ENCODE measurements at places on chromosomes 5 and 9.

DNA sequence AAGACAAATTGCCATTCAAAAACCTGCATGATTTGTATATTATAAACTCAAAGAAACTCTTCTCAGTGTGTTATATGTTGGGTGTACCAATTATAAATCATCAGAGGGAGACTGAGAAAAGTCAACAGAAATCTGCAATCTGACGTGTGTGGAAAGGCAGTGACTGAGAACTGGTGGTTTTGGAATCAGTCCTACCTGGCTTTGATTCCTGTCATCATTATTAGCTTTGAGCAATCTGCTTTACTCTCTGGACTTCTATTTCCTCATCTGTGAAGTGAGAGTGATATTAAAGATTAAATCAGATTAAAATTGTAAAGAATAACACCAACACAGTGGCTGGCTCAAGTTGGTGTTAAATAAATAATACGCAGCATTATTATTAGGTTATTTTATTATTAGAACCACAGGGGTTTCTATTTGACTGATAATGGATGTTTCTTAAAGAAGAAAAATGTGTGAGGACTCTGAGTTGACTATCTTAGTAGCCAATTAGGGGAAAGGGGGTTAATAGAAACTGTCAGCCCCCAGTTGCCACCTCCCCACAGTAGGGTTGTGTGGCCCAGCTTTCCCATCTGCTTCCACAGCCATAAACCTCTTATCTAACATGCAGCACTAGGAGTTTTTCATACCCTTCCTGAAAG is 59.6 kb downstream of the SNCAIP start:
- DNase-seq = no peak

- no peak for DNase-seq
Measured at GRCh38 chr9:81031422-81032029, 657.8 kb downstream of the TLE1 start.

- DNase-seq = peak; percentile 69
Measured at GRCh38 chr9:127608104-127608966, 3.7 kb upstream of the STXBP1 start.

DNA sequence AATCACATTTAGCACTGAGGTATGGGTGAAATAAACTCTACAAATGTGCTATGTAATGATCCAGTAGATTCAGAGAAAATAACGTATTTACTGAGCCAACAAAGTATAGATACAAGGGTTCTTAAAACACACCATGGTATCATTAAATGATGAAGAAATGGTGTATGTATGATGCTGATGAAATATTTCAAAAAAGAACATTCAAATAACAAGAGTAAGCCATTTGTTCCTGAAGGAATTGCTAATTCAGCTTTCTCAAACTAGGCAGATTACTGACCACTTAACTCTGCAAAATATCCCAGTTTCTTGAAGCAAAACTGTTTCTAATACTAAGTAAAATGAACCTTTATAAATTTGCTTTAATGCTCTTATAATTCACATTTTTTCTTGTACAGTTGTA is 97.6 kb upstream of the IFNE start:
- DNase-seq = no peak

GRCh38 chr5:116576053-116576713 is 1.6 kb upstream of the SEMA6A start:
- no peak for DNase-seq

GRCh38 chr9:108382310-108382709 is 473.5 kb downstream of the ACTL7B start:
- no peak for DNase-seq
